RKO (cell line): ENCODE measurements at places on chromosomes 2 and 18.
A peak's percentile ranks its signal among the peaks of the same experiment; 100 is the strongest.

DNA sequence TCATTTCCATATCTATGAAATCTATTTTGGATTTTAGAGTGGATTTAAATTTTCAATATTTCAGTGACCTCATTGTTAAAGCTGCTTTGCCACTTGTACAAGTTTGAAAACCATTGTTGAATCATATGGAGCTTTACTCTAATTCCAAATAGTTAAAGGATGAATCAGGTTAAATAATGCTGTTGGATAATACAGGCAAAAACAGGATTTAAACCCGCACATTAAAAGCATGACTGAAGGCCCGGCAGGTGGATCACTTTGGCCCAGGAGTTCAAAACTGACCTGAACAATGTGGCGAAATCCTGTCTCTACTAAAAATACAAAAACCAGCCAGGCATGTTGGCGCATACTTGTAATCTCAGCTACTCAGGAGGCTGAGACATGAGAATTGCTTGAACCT, 68.3 kb downstream of the RIF1 start:
- DNase-seq = peak; percentile 18

GRCh38 chr2:142580691-142581090, 296.8 kb upstream of the KYNU start:
- DNase-seq = no peak

DNA sequence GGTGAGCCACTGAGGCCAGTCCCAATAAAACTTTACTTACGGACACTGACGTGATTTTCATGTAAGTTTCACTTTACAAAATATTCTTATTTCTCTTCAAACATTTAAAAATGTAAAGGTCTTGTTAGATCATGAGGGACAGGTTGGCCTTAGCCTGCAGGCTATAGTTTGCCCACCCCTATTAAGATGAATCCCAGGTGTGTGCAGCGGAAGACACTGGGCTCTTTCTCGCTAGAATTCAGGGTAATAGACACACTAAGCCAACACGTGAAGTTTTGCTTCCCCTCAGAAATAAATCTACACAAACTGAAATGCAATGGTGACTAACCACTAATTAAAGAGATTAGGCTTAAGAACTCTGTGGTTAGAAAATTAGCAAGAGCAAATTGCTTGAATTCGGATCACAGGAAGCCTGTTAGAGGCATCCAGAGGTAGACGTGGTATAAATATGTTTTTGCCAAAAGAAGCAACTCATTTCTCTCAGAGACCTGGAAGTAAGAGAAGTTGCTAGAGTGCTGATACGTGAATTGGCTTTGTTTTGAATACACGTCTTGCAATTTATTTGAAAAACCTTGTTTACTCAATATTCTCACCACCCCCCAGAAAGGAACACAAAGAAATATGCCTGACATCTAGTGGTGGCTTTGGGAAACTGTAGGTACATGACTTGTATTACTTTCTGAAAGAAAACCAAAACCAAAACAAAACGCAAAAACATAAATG, 151.6 kb downstream of the DTNB start:
- DNase-seq = peak; percentile 76

DNA sequence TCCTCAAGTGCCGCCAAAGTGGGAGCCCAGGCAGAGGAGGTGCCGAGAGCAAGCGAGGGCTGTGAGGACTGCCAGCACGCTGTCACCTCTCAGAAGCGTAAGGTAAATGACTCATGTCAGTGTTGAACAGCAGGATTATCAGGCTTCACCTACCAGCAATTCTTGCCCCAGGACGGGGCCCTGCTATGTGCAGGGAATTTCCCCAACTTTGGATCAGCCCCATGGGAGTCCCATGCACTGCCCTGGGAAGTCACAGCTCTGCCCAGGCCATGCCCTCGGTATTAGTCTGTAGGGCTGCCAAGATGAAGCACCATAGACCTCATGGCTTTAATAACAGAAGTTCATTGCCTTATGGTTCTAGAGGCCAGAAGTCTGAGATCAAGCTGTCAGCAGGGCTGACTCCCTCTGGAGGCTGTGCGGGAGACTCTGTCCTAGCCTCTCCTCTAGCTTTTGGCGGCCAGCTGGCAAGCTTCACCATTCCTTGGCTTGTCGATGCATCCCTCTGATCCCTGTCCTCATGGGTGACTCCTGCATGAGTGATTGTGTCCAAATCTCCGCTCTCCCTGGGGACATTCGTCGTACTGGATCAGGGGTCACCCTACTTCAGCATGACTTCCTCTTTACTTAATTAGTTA, 55.9 kb downstream of the TRPM8 start:
- no peak for DNase-seq

- no peak for DNase-seq
Measured at GRCh38 chr2:195995499-195995898, 73.1 kb downstream of the DNAH7 start.

DNA sequence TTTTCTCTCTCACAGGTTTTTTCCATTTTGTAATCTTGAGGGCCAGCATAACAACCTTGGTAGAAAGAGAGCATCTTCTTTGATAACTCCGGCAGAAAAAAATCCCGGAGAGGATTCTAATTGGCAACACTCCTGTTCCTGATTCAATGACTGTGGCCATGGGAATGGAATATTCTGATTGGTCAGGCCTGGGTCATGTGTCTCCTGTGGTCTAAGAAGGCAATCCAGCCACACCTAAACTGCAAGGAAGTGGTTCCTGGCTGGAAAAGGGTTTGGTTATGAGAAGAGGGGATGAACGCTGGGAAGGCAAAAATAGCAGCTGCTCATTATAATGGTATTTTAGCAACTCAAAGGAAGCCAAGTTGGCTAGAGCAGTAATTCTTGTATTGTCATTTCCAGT, 24.8 kb upstream of the ZNF638 start:
- no peak for DNase-seq
